ENCODE measurements at places on chromosomes 5 and 9.

DNA sequence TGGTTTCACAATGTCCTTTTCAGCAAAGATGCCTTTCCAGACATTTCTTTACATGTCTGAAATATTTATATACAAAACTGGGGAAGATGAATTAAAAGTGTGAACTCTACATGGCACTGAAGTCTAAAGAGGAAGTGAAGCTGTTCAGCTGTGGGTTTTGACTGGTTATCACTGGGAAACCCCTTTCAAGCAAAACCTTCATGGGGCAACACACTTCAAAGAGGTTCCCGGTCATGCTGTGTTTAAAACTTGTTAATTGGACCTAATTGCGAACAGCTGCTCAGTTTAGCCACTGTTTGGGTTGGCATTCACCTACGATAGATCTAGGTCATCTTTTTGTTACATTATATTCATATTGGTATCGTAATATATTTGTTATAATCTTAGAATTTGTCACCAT, 20.0 kb upstream of the GDNF start:
- no peak for DNase-seq

DNA sequence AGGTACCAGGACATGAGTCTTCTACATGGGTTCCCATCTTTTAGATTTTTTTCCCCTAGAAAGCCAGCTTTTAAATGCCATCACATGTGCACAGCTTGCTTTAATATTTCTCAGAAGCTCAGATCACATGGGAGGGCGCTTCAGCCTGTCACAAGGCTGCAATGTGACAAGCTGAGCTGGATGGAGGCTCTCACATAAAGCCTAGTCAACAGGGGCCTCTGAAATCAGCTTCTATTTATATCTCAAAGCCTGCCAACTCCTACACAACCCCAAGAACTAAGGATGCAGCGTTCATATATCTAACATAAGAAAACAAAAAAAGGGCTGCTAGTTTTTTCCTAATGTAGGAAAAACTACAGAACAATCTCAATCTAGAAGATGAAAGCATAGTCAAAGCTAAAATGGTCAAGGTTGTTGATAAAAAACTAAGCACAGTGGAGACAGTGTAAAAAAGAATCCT, 2.3 kb downstream of the ZFAND5 start:
- DNase-seq, result peak; percentile 18

- no peak for DNase-seq
Observed at GRCh38 chr5:43664501-43665040, 61.6 kb downstream of the NNT start.

DNA sequence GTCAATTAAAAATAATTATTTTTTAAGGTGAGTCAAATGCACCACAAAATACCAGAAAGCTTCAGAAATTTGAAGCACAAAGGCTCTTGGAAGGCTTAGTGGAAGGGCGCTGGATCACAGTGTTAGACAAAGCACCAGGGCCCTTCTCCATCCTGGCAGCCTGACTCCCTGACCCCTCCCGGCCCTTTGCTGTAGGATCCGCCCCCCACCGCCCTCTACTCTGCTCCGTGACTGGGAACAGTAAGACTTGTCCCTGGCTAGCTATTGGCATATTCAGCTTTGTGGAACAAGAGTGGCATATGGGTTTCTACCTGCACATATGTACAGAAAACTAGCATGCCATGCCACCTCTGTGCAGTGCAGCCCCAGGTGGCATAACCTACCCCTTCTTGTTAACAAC, 222.1 kb downstream of the SYK start:
- DNase-seq, result no peak

Data from NCI-H226 (cell line).